ENCODE measurements at places on chromosomes 12 and 14.

- no peak for DNase-seq
These were observed 3.5 kb upstream of the KCNK10 start for GRCh38 chr14:88326352-88327103.

DNA sequence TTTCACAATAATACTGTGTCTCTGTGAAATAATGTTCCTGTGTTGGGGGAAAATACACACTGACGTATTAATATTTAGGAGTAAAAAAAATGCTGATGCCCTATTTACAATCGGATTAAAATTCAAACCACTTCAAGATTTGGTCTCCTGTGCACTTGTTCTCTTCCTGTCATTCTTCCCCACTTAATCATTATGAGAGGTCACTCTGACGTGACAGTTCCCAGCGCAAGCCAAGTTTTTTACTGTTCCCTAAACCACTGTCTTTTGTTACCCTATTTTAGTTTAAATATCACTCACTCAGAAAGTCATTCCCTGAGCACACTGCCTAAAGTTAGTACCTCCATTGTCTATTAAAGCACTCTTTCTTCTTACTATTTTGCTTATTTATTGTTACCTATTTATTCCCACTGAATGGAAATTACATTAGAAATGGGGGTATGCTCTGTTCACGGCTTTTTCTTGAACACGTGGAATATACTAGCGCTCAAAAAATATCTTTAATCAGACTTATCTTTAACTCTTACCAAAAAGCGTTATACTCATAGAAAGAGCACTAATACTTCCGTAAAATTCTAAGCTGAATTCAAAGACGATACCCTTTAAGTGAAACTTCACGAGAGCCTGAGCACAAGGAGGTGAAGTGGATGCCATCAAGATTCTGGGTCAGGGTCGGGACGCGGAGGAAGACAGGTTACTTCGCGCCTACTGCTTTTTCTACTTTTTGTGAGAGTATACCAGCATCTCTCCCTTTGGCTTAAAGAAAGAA is 670 bp upstream of the PSMA3 start:
- DNase-seq = peak; percentile 47

- DNase-seq = no peak
These were observed 15.4 kb downstream of the HSP90AA1 start for GRCh38 chr14:102071283-102071998.

DNA sequence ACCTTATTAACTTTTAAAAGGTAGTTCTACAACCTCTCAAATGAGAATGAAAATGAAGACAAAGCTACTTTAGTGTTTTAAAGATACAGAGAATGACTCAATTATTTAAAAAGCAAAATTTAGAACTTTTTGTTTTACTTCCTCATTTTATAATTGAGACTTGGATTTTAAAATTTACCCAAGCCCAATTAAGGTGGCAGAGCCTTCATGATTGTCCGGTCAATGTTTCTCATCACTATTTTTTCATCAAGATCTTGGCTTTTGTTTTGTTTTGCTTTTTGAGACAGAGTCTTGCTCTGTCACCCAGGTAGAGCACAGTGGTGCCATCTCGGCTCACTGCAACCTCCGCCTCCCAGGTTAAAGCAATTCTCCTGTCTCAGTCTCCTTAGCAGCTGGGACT is 32.7 kb downstream of the PPP4R3A start:
- DNase-seq = no peak

- no peak for DNase-seq
These were observed 321.2 kb upstream of the FAR2 start for GRCh38 chr12:28827861-28828260.

- DNase-seq = no peak
These were observed 51.2 kb upstream of the FBRSL1 start for GRCh38 chr12:132438726-132439125.

DNA sequence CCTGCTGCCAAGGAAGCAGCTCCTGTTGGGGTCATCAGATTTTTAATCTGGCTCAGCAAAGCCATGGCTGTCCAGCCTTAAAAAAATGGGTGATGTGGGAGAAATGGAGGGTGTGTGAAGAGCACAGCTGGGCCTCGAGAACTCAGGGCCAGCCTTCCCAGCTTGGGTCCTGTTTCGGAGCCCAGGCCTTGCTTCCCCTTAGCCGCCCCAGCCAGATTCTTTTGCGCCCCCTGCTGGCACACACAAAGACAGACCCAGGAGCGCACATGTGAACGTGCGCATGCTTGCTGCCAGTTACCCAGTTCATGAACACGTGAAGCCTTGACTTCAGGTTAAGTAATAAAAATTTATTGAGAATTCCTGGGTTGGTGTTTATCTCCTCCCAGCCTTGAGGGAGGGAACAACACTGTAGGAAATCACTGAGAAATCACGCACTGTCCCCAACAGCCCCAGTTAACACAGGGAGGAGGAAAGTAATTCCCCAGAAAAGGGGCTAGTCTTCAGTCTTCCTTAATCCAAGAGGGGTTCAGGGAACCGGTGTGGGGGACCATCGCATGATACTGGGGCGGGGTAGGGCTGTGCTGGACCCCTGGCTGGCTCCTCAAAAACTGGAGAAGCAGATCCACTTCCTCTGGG is 5.3 kb downstream of the PHB2 start:
- peak; percentile 88 for DNase-seq

GRCh38 chr14:100850841-100851585 is 25.1 kb downstream of the MEG3 start:
- peak; percentile 33 for DNase-seq

DNA sequence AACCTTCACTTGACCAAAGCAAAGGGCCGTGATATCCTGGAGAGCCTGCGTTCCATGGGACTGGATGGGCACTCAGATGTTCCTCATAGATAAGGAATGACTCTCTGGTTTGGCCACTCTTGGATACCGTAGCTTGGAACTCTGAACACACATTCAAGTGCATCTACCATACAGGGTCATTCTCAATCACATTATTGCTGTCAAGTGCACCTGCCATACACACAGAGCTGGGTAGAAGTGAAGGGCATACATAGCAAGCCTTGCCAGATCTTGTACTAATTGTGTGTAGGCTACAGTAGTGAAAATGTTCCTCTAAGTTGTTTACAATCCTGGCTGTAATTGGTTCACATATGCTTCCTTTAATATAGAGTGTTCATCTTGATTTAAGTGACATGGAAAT is 58.3 kb downstream of the PELI2 start:
- no peak for DNase-seq

- DNase-seq = peak; percentile 10
These were observed 24.9 kb upstream of the BCDIN3D start for GRCh38 chr12:49867570-49868341.

DNA sequence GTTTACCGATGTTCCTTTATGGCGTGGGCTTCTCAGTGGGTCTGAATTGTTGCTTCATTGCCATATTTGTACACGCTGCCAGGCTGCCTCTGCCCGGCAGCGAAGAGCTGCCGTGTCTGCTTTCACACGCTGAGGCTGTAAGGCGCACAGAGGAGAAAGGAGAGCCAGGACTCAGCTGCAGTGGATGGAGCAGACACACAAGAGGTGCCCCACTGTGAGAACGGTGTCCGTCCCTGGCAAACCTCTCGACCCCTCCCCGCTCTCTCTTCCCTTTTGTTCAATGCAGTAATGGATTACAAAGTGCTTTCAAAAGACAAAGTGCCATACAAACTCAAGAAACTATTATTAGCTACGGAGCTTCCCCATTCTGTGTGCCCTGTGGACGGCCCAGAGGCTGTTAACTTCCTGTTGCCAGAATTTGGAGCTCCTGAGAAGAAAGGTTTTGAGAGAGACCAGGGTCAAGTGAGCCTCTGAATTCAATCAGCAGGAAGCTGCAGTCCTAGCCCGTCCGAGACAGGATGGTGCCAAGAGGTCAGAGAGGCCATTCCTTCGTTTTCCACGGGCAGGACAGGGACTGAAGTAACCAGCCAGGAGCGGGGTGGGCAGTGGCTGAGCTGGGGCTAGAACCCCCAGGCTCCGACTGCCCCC is 15.8 kb downstream of the CCND2 start:
- no peak for DNase-seq

- DNase-seq = no peak
These were observed 14.7 kb downstream of the STON2 start for GRCh38 chr14:81385419-81385818.

- DNase-seq = no peak
These were observed 1134.6 kb downstream of the BCL11B start for GRCh38 chr14:98137131-98138025.

GRCh38 chr12:123270214-123271000 is 1.2 kb downstream of the CDK2AP1 start:
- no peak for DNase-seq

DNA sequence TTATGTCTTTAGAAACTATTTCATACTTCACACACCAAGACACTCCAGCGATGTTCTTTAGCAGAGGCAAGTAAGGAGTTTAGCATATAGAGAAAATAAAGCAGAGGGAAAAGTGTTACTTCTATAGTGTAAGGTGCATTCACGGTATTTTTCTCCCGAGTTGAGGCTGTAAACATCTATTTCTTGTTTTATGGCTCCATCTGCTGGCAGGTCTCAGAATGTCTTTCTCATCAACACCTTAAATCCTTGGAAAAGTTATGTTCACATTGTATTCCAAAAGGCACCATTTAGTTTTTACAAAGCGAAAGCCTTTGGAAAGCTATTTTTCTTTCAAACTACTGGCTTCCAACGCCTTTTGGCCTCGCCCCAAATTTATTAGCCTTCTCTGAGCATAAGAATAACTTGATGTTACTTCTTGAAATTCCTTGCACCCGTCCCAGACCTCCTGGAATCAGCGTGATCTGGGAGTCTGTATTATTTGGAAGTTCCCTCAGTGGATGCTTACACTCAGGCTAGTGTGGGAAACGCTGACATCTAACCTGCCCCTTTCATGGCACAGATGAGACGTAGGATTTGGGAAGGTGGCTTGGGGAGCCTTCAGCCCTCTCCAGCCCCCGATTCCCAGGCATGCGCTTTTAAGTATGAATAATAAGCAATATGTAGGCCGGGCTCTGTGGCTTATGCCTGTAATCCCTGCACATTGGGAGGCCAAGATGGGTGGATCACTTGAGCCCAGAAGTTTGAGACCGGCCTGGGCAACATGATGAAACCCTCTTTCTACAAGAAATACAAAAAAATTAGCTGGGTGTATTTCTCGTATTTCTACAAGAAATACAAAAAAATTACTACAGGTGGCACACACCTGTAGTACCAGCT is 1.9 kb upstream of the PIWIL1 start:
- peak; percentile 41 for DNase-seq

GRCh38 chr14:105468621-105469241 is 5.9 kb upstream of the CRIP2 start:
- DNase-seq = no peak

GRCh38 chr12:84607170-84607819 is 305.3 kb downstream of the SLC6A15 start:
- DNase-seq = no peak

GRCh38 chr14:29310210-29310609 is 543.6 kb downstream of the FOXG1 start:
- peak; percentile 3 for DNase-seq

DNA sequence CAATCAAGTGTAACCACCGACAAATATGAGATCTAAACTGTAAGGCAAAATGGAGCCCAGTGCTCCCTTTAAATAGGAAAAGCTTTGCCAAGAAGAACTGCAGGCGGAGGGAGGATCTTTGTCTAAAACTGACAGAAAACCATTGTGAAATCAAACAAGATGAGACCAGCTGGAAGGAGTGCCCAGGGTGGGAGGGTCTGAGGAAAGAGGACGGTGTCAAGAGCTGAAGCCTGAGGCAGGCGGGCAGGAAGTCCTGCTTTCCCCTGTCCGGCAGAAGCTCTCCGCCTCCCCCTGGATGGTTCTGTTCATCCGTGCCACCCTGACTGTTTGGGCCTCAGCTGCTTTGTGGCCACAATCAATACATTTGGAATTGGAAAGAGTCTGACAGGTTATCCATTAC is 37.5 kb downstream of the CDC42BPB start:
- no peak for DNase-seq

GRCh38 chr14:22448035-22448904 is 140.8 kb downstream of the DAD1 start:
- no peak for DNase-seq

- no peak for DNase-seq
These were observed 375.9 kb downstream of the TMEM121 start for GRCh38 chr14:105902131-105902898.

GRCh38 chr12:70264067-70264867 is 21.0 kb downstream of the CNOT2 start:
- DNase-seq = no peak

DNA sequence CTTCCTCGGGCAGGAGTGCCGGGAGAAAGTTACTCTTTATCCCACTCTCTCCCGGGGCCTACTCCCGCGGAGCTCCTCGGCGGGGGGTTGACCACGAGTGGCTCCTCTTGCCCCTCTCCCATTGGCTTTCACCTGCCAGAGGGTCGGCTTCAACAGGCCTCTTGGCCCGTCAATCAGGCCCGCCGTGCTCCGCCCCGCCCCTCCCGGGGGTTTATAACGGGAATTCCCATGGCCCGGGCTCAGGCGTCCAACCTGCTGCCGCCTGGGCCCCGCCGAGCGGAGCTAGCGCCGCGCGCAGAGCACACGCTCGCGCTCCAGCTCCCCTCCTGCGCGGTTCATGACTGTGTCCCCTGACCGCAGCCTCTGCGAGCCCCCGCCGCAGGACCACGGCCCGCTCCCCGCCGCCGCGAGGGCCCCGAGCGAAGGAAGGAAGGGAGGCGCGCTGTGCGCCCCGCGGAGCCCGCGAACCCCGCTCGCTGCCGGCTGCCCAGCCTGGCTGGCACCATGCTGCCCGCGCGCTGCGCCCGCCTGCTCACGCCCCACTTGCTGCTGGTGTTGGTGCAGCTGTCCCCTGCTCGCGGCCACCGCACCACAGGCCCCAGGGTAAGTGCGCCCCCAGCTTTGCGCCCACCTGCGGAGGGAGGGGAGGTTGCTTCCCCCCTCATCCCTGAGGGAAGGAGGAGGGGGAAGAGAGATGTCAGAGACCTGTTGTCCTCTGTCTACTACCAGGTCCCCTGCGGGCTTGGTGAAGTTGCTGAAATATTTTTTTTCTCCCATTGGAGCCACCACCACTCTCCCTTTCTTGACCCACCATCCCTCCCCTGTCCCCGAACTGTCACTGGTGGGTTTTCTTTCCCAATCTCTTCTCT is at the start of gene SMOC1:
Gene SMOC1, plus strand, starts transcription at position 242 of the 869 bp plus-strand sequence. Its CDS starts 263 bp downstream, at position 505.
- DNase-seq = peak; percentile 91

- no peak for DNase-seq
These were observed 2.6 kb downstream of the CYP46A1 start for GRCh38 chr14:99686557-99687283.

GRCh38 chr12:100398307-100398706 is 41.4 kb downstream of the SLC17A8 start:
- no peak for DNase-seq

DNA sequence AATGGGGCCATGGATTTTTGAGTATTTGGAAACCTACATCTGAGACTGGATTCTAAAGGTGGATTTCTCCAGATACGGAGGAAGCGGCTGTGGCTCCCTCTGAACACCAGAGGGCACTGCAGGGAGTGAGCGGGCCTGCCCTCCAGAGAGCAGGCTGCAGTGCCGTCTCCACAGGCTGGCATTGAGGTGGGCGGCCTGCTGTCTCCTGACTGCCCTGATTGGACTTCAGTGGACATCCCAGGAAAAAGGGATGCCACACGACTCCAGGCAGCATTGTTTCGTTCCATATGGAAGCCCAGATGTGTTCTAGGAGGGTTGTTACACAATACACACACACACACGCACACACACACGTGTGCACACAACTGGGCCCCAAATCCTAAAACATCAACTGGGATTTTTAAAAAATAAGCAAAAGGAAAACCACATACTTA is 20.9 kb upstream of the ANO2 start:
- peak; percentile 37 for DNase-seq

Measured in NCI-H1694 treated with DMSO at 0.1 percent for 48 hours (cell line).